ENCODE measurements at places on chromosomes 7 and 10.
A peak's percentile ranks its signal among the peaks of the same experiment; 100 is the strongest.

DNA sequence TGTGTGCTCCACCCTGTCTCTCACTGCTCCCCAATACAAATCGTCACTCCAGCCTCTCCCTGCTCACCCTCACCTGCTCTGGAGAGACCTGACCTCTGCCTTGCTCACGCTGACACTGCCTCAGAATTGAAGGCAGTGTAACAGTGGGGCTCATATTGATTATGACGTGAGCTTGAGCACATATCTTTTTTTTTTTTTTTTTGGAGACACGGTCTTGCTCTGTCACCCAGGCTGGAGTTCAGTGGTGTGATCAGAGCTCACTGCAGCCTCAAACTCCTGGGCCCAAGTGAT, 84.7 kb downstream of the TBXAS1 start:
- DNase-seq = no peak

- peak; percentile 86 for DNase-seq
These were observed 236.5 kb downstream of the ARL4A start for GRCh38 chr7:12923971-12924370.

DNA sequence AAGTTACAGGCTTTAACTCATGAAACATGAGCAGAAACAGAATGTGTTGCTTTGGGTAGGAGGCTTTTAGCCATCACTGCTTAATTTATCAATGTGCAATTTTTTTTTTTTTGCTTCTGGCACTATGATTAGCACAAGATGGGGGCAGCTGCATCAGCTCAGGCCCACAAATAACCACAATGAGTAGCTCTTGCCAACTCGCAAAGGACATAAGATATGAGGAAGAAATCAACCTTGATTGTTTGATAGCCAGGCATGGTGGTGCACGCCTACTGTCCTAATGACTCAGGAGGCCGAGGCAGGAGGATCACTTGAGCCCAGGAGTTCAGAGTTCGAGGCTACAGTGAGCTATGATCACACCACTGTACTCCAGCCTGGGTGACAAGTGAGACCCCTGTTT, 12.3 kb downstream of the NOD1 start:
- DNase-seq = no peak

DNA sequence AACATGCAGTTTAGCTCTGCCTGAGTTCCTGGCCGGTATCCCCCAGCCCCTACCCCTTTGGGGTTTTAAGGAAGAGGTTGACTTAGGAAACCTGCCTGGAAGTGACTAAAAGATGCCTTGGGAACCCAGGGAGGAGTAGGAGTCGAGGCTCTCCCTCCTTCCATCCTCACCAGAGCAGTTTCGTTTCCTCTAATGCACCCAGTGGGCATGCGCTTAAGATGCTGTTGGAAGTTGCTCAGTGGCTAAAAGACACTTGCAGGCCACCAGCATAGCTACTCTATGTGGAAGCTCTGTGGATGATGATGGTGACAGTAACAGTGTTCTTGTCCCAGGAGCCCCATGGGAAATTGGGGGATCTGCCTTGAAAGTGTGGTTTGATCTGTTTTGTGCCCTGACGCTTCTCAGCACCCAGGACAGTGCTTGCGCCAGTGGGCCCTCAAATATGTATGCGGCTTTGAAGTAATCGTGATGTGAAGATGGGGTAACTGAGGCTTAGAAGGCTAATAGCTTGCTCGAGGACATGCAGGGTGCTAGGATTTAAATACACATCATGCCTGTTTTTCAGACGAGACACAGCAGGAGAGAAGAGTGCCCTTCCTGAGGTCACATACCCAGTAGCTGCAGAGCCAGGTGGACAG, 32.0 kb downstream of the TBATA start:
- no peak for DNase-seq

DNA sequence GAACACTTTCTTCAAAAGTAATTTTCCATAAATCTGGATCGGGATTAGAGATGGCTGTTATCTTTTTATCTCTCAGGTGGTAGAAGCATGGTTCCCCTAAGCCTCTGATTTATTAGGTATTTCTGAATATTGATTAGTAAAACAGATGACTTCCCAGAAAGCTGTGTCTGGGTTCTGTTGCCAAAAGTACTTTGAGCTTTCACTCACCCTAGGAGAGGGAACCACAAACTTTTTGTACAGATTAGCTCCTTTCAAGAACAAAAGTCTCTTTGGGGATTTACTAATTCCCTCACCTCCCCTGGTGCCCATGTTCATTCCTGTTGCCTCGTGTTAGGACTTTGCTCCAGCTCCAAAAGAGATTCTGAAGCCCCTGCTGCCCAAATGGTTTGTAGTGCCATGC, 46.7 kb upstream of the STRIP2 start:
- no peak for DNase-seq

- DNase-seq = peak; percentile 95
These were observed 16.0 kb upstream of the PPIF start for GRCh38 chr10:79331226-79331625.

DNA sequence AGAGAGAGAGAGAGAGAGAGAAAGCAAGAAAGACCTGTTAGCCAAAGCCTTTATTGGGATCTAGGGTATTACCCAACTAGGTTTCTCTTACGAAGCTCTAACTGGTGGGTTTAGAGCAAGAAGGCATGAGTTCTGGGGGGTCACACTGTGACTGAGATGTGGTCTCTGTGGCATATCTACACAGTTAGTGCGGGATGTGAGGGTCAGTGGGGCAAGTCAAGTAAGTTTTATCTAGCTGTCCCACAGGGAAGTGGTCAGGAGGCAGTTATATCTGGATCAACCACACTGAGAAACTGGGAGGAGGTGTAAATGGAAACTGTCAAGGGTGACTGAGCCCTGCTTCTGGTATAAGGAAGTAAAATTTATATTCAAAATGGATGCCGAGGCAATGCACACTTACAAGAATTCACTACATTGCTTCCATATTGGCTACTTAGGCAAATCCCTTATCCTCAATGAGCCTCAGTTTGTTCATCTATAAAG, 331.6 kb upstream of the HPS1 start:
- peak; percentile 43 for DNase-seq

GRCh38 chr10:122460891-122461293, 461 bp upstream of the HTRA1 start:
- DNase-seq = no peak

DNA sequence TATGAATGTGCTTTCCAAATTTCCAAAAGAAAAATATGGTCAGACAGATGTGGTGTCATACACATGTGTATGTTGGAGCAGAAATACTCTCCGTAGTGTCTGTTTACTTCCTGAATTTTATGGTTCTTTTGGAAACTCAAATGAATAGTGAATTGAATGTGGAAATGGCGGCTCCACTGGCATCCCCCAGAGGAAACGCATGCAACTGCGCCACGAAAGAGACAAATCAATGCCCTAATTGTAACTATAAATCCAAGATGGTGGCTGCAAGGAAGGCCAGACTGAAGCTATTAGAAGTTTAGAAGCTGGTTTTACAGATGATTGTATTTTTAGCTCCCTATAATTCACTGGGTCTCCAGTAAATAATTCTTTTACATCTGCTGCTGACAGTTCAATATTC, 246.7 kb downstream of the FGFR2 start:
- no peak for DNase-seq

- no peak for DNase-seq
These were observed 67.1 kb downstream of the OAT start for GRCh38 chr10:124351481-124352220.

GRCh38 chr7:22613496-22613895, 113.5 kb upstream of the IL6 start:
- no peak for DNase-seq

DNA sequence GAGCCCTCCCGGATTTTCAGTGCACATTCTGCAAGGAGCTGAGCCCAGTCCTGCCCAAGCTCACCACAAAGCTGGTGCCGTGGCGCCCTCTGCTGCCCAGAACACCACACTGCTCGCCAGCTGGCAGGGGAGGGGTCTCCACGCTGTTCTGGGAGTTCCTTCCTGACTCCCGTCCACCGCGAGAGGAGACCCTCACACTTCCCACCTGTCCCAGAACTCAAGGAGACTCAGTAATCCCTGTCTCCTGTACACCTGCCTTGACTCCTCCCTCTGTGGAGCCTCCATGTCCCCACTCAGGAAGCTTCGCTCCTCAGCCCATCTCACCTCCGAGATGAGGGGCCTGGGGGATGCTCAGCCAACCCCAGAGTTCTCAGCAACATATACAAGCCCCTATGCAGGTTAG, 11.3 kb downstream of the C10orf105 start:
- peak; percentile 19 for DNase-seq

GRCh38 chr7:130409067-130409711, 28.9 kb downstream of the CPA1 start:
- DNase-seq = no peak

GRCh38 chr7:39883812-39884390, 66.2 kb upstream of the CDK13 start:
- DNase-seq = no peak

DNA sequence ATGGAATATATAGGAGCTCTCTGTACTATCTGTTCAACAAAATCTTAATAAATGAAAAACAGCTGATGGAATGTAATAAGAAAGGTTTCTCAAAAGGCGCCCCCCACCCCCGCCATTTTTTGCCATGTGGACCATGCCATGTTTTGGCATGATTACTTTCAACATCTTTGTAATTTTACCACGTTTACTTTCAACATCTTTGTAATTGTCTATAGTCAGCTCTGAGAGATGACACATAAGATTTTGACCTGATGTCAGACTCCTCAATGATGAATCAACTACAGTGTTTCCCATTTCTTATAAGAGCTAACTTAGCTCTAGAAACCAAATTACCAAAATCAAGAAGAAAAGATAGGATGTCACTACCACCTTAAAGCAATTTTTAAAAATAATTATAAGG, 144.9 kb upstream of the AHR start:
- DNase-seq = no peak

DNA sequence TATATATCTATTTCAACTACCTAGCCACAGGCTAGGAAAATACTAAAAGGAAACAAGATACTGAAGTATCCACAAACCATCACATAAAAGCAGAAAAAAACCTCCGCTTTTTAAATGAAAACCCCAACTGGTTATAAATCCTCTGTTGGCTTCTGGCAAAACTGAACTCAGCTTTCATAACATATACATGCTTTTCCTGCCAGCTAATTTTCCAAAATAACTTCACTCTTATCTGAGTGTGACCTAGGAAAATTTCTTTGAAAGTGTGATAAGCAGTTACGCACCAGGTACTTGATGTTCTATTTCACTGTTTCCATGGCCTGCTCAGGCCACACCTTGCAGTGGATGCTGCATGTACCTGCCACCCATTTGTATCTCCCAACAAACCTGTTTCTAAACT, 11.8 kb downstream of the FAM3C start:
- DNase-seq = no peak

GRCh38 chr10:1824928-1825327, 87.6 kb upstream of the ADARB2 start:
- DNase-seq = no peak

GRCh38 chr10:4174197-4174596, 389.2 kb upstream of the KLF6 start:
- DNase-seq = no peak

DNA sequence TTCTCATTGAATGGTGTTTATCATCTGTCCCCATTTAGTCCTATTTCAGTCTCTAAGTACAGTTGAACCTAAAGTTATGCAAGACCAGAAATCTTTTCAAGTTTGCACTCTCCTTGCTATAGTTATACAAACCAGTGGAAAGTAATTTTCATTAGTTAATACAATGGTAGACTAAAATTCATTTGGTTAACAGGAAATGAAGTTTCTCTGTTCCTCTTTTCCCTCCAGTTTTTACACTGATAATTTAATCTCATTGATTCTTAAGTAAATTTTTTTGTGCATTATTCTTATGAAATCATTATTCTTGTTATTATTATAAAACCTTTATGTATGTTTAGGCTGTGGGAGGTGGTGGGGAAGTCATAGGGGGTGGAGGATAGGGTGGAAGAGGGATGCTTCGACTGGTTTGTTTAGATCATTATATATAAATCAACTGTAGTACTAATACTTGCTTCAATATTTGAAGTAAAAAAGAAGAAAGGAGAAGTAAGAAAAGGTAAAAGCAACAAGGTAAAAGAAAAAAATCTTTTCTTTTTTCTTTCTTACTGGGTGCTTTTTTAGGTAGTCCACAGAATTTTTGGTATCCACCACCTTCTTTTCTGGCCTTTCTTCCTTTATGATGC, 104.1 kb downstream of the GPR85 start:
- no peak for DNase-seq

DNA sequence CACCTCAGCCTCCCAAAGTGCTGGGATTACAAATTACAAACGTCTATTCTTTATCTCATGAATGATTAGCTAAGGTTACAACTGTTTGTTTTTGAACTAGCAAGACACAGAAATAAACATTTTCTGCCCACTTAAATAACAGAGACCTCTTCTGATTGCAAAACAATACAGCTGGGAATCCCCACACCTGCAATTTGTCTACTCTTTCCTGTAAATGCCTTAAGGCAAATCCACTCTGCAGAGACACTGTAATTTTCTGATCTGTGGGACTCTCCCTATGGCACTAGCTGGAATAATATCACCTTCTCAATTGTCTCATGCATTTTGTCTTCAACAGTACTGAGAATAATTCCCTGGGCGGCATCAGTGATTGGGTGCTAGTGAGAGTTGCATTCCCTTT, 149.3 kb upstream of the FAM3C start:
- no peak for DNase-seq

DNA sequence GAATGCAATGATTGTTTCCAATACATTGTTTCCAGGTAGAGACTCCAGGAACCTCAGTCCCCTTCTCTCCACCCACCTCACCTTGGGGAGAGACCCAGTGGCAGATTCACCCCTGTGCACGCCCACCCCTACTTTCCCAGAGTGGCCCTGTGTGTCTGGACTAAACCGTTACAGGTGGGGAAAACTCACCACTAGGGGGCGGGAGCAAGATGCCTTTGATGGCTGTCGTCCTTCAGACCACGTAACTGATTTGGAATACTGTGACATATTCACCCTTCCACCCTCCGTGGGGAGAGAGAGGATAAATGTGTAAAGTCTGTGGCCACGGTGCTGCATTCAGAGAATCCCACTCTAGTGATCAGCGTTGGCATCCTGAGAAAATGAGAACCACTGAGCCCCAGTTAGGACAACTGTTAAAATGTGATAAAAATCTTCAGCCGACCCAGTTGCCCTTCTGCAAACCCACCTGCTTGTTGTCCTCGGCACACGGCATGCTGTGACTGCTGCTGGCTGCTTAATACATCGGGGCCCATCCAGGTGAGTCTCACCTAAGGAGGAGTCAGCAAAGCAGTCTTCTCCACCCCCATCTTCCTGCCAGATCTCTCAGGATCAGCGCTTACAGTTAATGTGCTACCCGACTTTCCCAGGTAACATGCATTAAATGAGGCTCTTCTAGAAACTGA, 41.5 kb upstream of the NMT2 start:
- peak; percentile 75 for DNase-seq

- peak; percentile 13 for DNase-seq
These were observed 1023.6 kb downstream of the XPNPEP1 start for GRCh38 chr10:108899670-108900069.

GRCh38 chr10:95277201-95277570, 13.6 kb downstream of the PDLIM1 start:
- no peak for DNase-seq

DNA sequence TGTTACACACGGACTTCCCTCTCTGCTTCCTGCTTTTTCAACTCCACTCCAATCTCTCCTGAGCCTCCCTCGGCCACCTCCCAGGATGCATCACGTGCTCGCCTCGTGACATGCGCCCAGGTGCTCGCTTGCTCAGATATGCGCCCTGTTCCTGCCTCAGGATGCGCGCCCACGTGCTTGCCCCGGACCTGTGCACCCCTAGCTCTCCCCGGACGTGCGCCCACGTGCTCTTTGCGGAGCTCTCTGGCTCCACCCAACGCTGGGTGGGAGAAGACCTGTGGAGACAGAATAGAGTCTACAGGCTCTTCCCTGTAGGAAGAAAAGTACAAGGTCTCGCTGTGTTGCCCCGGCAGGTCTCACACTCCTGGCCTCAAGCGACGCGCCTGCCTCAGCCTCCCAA, 23.1 kb downstream of the PARD3 start:
- peak; percentile 65 for DNase-seq

GRCh38 chr7:151761231-151761630, 115.7 kb downstream of the PRKAG2 start:
- peak; percentile 53 for DNase-seq
